Tibial nerve (tissue), 4 donors: ENCODE measurements at places on chromosomes 7 and 10.
A peak's percentile ranks its signal among the peaks of the same experiment; 100 is the strongest.

DNA sequence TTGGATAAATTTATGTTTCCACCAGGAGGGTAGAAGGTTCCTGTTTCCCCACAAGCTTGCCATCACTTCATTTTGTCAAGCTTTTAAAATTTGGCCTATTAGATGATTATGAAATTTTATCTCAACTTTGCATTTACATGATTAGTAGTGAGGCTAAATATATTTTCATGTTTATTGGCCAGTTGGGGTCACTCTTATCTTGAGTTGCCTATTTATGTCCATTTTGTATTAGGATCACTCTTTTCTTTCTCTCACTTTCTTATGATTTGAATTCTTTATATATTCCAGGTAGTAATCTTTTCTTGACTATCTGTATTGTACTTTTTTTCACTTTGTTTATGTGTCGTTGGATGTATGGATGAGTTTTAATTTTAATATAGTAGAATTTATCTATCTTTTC lies 218.6 kb upstream of the SLC26A5 start:
- no peaks in the 10 kb centered on the region for H3K36me3 ChIP-seq
- no peaks in the 10 kb centered on the region for H3K27me3 ChIP-seq
- no peak for DNase-seq

GRCh38 chr7:148540041-148540738 lies 50.4 kb upstream of the C7orf33 start:
- DNase-seq = no peak
- no peaks in the 10 kb centered on the region for H3K36me3 ChIP-seq
- H3K27ac ChIP-seq = no peak overlapping the region

DNA sequence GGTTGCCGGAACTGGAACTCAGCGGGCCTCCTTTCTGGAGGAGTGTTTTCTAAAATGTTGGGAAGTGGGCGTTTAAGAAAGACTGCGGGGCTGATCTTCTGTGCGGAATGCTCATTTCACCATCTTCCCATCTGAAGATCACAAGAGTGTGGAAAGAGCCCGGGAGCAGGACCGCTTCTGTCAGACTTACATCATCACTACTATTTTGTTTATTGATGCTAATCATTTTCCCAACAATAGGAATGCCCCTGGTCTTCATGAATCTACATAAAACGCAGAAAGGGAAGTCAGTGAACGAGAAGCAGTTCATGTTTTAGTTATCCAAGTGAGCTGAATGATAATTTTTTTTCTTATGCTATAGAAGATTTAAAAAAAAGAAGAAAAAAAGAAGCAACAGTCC lies 447.8 kb upstream of the MKI67 start:
- no peaks in the 10 kb centered on the region for H3K27me3 ChIP-seq
- H3K27ac ChIP-seq = no peak overlapping the region
- no peaks in the 10 kb centered on the region for H3K36me3 ChIP-seq
- DNase-seq = no peak
- no peak overlapping the region for H3K4me3 ChIP-seq

DNA sequence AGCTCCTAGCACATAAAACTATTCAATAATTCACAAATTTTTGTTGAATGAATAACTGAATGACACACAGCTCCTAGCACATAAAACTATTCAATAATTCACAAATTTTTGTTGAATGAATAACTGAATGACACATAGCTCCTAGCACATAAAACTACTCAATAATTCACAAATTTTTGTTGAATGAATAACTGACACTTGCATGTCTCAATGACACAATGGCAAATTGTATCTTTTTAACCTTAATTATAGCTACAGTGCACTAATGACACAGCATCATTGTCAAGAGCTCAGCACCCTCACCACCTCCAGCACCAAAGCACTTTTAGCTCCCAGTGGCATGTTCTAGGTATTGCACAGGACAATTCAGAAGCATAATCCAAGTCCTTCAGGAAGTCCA lies 131.6 kb downstream of the PDE1C start:
- no peak overlapping the region for H3K4me3 ChIP-seq
- DNase-seq = no peak
- no peaks in the 10 kb centered on the region for H3K36me3 ChIP-seq
- H3K27ac ChIP-seq = no peak overlapping the region

DNA sequence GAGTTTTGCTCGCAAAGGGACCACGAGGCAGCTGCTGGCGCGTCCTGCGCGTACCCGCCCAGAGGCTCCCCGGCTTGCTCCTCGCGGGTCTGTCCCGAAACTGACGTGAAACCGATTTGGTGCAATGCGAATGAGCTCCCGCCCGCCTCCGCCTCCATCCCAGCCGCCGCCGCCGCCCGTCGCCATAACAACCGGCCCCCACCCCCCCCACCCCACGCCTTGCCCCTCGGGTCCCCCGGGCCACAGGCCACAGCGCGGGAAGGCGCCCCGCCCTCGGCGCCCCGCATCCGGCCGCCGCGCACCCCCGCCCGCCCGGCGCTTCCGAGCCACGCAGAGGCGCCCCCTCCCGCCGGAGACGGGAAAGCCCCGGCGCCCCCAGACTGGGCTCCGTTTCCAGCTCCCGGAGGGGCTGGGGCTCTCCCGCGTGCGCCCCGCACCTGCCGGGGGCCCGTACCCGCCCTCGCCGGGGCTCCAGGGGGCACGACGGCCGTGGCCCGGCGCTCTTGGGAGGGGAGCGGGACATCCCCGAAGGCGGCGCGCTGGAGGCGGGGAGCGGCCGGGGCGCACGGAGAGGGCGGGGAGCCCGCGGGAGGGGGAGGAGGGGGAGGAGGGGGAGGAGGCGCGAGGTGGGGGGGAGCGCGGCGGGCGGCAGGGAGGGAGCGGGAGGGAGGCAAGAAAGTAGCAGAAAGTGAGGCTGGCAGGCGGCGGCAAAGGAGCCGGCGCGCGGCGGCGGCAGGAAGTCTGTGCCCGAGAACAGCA lies at the start of gene CAMK1D:
Gene CAMK1D, plus strand, starts transcription at position 678 of the 759 bp plus-strand sequence.
- H3K4me1 ChIP-seq = peaks cover 38% of the 10 kb centered on the region
- peak within 1 kb of the TSS; percentile 86 for H3K4me3 ChIP-seq
- no peaks in the 10 kb centered on the region for H3K36me3 ChIP-seq
- DNase-seq = peak; percentile 57

GRCh38 chr10:113991091-113991860 lies 52.4 kb upstream of the ADRB1 start:
- no peaks in the 10 kb centered on the region for H3K27me3 ChIP-seq
- no peaks in the 10 kb centered on the region for H3K4me1 ChIP-seq
- DNase-seq = no peak
- no peaks in the 10 kb centered on the region for H3K36me3 ChIP-seq
- H3K4me3 ChIP-seq = no peak overlapping the region

DNA sequence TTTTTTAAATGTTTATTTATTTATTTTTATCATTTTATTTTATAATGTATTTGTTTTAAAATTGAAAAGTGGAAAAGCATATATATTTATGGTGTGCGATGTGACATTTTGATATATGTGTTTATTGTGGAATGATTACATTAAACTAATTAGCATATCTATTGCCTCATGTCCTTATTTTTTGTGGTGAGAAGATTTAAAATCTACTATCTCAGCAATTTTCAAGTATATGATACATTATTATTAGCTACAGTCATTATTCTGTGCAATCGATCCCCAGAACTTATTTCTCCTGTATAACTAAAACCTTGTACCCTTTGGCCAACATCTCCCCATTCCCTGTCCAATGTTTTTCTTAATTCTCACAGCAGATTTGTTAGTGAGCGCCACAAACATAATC lies 115.6 kb upstream of the SHH start:
- peaks cover 4% of the 10 kb centered on the region for H3K36me3 ChIP-seq
- no peak overlapping the region for H3K4me3 ChIP-seq
- H3K27me3 ChIP-seq = no peaks in the 10 kb centered on the region
- no peak overlapping the region for H3K27ac ChIP-seq
- no peak for DNase-seq
- no peaks in the 10 kb centered on the region for H3K4me1 ChIP-seq

- H3K4me1 ChIP-seq = no peaks in the 10 kb centered on the region
- no peaks in the 10 kb centered on the region for H3K27me3 ChIP-seq
- H3K36me3 ChIP-seq = no peaks in the 10 kb centered on the region
- no peak overlapping the region for H3K27ac ChIP-seq
Measured at GRCh38 chr7:18975276-18975675, 142.2 kb downstream of the TWIST1 start.

DNA sequence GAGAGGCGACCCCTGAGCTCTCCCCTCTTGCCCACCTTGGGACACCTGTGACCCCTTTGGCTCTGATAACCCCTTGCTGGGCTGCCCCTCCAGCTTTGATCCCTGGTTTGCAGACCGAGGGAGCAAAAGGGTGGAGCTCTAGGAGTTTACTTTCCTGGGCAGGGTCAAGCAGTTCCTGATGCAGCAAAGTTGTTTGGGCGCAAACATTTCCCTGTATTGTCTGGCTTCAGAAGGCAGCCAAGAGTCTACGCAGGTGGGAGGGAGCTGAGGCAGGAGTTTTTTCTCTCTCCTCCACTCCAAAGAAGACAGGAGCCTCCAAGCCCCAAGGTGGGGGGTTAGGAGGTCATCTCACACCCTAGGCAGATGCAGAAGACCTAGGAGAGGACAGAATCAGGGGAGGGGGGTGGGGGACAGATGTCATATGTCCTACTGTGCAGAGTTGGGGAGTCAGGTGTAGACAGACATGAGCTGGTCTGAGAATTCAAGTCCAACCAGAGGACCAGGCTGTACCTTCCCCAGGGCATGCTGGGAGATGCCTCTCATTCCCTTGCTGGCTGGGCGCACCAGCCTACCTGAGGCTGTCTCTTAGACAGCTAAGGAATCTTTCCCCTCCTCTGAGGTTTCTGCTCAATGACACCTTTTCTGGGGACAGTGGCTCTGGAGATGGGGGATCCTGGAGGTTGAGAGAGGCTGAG lies 20.5 kb downstream of the TMEM270 start:
- peaks cover 11% of the 10 kb centered on the region for H3K27me3 ChIP-seq
- H3K4me1 ChIP-seq = peaks cover 18% of the 10 kb centered on the region
- H3K4me3 ChIP-seq = no peak overlapping the region
- no peak for DNase-seq

GRCh38 chr7:104160375-104160774 lies 47.4 kb downstream of the ORC5 start:
- no peaks in the 10 kb centered on the region for H3K27me3 ChIP-seq
- H3K4me3 ChIP-seq = no peak overlapping the region
- no peak overlapping the region for H3K27ac ChIP-seq
- no peaks in the 10 kb centered on the region for H3K36me3 ChIP-seq
- peaks cover 4% of the 10 kb centered on the region for H3K4me1 ChIP-seq

DNA sequence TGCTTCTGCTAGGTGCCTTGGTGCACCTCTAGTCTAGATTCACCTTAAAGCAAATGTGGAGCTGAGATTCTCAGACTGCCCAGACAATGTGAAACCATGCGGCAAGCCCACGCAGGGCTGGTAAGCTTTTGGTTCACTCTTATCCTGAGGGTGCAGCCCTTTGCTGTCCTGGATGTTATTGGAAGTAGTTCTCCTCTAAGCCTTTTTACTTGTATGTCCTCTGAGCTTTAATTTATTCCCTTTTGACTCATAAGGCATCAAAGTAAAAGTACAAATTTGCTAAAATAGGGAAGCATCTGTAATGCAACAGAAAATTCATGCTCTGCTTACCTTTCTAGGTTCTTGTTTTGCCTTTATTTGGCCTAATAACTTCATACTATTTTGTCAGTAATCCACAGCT lies 186.8 kb downstream of the MACC1 start:
- no peak overlapping the region for H3K4me3 ChIP-seq
- H3K4me1 ChIP-seq = no peaks in the 10 kb centered on the region
- no peaks in the 10 kb centered on the region for H3K36me3 ChIP-seq
- DNase-seq = no peak
- H3K27me3 ChIP-seq = no peaks in the 10 kb centered on the region

DNA sequence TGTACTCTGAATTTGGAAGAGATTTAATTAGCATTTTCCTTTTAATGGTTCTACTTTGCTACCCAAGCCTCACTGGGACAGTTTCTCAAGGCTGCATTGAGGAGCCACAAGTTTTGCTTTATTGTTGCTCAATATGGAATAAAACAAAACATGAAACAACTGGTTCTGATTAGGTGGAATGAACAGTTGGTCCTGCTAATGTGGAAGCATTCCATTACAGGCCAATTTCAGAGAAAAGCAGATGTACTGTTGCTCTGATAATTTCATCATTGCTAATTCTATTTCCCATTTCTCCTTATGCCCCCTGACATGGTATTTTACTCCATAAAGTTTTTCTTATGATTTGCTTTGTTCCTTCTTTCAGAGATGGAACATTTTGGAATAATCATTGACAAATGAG lies 66.0 kb upstream of the PAPSS2 start:
- peaks cover 21% of the 10 kb centered on the region for H3K4me1 ChIP-seq
- no peaks in the 10 kb centered on the region for H3K36me3 ChIP-seq
- peak overlapping the region; percentile 49 for H3K27ac ChIP-seq
- H3K27me3 ChIP-seq = no peaks in the 10 kb centered on the region
- no peak overlapping the region for H3K4me3 ChIP-seq

GRCh38 chr7:139422126-139422525 lies 61.3 kb downstream of the KLRG2 start:
- no peaks in the 10 kb centered on the region for H3K27me3 ChIP-seq
- no peaks in the 10 kb centered on the region for H3K4me1 ChIP-seq
- no peak overlapping the region for H3K27ac ChIP-seq

GRCh38 chr7:190196-190595 lies 2.2 kb upstream of the FAM20C start:
- H3K27me3 ChIP-seq = no peaks in the 10 kb centered on the region
- H3K4me3 ChIP-seq = no peak overlapping the region
- H3K27ac ChIP-seq = peak overlapping the region; percentile 94
- DNase-seq = no peak
- no peaks in the 10 kb centered on the region for H3K4me1 ChIP-seq

DNA sequence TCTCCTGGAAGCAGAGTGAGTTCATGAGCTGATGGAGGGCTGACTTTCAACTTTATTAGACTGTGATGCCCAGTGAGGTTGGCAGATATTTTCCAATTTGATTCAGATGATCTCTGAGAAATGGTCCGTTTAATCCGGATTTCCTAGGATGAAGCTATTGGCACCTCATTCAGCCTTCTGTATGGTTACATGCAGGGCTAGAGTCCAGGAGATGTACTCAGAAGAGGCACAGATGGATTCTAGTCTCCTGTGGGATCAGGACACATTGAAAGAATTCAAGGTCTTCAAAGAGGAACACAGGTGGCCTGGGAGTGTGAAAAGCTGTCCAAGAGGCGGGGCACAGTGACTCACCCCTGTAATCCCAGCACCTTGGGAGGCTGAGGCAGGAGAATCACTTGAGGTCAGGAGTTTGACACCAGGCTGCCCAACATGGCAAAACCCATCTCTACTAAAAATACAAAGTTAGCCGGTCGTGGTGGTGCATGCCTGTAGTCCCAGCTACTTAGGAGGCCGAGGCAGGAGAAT lies 23.0 kb upstream of the RHEB start:
- H3K27ac ChIP-seq = no peak overlapping the region
- no peaks in the 10 kb centered on the region for H3K27me3 ChIP-seq
- no peak for DNase-seq
- H3K4me3 ChIP-seq = no peak overlapping the region
